IMR-90 (cell line): ENCODE measurements at places on chromosomes 13 and 19. TPM values are rescaled to one million over a fixed set of nuclear protein-coding genes. Genes with fewer than 3 reads are reported as not detected.

The FFAR1 gene
- total RNA-seq, result not detected in 2 replicates

- H3K27ac ChIP-seq, result no peak overlapping the region
- H3K36me3 ChIP-seq, result no peaks in the 10 kb centered on the region
- no peaks in the 10 kb centered on the region for H3K27me3 ChIP-seq
- no peak for DNase-seq
Measured at GRCh38 chr13:100234006-100234405, 145.1 kb downstream of the PCCA start.

DNA sequence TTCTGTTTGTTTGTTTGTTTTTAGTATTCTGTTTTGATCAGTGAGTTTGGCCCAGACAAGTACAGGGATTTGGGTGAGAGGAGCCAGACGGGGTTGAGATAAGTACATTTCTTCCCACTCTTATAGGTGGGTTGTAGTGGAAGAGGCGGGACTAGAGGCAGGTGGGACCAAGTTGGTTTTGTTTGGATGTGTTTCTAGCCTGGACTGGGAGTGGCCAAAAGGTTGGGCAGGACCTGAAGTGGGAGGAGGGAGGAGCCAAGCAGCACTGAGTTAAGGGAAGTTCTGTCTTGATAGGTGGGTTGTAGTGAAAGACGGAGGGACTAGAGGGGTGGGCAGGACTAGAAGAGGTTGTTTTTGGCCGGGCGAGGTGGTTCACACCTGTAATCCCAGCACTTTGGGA, 9.0 kb downstream of the DNASE2 start:
- no peak overlapping the region for H3K27ac ChIP-seq
- no peaks in the 10 kb centered on the region for H3K27me3 ChIP-seq
- DNase-seq, result no peak

DNA sequence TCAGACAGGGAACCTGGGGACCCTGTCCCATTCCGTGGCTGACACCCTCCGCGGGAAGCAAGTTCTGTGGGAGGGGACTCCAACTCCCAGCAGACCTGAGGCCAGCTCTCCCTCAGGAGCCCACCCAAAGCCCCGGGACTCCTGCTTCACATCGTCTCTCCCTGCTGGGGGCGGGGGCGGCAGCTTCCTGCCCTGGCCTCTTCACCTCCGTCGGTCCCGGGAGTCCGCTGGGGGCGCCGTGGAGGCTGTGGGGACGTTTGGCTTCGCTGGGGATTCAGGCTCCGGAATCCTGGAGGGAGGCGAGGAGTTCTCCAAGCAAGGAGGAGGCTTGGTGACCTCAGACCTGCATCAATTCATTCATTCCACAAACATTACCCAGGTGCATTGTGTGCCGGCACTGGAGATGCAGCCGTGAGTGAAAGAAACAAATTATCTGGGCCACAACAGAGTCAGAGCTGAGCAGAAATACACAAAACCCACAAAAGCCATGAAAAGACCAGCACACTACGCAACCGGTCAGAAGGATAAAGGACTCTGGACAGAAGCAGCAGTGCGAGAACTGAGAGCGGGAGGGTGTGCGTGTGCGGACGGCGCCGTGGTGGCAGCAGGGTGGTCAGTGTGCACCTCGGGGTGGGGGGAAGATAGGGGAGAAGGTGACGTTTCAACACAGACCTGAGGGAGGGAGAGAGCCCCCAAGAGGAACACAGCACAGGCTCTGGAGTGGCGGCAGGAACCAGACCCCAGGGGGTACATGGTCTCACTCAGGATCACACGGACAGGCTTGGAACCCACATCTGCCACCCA, 19.0 kb downstream of the EPS8L1 start:
- no peaks in the 10 kb centered on the region for H3K27me3 ChIP-seq
- H3K36me3 ChIP-seq, result peaks cover 37% of the 10 kb centered on the region
- no peak for DNase-seq
- no peak overlapping the region for H3K4me3 ChIP-seq
- no peak overlapping the region for H3K27ac ChIP-seq

The CEBPA gene
- total RNA-seq, result under 0.01 TPM in 1 of 2 replicates, not detected in the other
